ENCODE measurements at places on chromosomes 7 and 10.

DNA sequence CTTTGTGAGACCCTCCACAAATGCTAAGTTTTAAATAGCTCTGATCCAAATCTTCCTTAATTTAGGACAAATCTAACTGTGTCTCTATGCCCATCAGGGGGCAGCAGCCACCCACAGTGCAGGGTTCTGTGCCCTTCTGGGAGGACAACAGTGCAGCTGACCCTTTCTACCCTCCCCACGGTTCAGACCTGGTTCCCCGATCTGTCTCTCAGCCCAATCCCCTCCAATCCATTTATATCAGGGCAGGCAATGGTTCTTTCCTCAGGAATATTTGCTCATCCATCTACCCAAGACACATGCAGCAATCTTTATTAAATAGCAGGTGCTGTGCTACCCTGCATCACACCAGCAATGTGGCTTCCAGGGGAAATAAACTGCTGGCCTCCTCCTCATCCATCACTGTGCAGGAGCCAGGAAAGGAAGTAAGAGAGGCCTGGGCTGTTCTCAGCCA is 4.0 kb upstream of the RBM28 start:
- no peak for DNase-seq

- DNase-seq: no peak
These were observed 150.6 kb downstream of the DIP2C start for GRCh38 chr10:538895-539294.

DNA sequence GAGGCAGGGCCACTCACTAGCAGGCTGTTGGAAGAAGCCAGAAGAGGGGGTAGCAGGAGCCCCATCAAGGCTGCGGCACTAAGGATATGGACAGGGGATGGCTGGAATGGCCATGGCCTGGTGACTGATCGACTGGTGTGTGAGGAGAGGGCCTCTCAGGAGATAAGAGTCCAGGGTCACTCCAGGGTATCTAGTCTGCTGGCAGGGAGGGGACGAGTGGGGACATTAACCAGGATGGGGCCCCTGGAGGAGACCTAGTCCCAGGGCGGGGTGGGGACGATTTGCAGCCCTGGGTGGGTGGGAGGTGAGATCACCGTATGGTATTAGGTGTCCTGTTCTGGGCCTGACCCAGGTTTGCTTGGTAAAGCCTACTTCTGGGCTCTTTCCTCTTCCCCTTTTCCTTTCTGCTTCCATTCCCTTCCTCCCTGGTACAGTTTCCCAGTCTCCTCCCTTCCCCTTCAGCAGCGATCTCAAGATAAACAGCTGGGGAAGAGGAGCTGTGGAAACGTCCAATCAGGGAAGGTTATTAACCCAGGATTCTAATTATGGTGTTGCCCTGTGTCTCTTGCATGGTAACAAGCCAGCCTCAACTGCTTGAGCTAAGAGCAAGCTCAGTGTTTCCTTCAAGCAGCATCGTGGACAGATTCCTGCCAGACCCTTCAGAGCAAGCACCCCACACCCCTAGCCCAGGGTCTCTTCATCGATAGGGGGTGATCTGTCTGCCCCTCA is 233.2 kb downstream of the RPS24 start:
- DNase-seq: no peak

DNA sequence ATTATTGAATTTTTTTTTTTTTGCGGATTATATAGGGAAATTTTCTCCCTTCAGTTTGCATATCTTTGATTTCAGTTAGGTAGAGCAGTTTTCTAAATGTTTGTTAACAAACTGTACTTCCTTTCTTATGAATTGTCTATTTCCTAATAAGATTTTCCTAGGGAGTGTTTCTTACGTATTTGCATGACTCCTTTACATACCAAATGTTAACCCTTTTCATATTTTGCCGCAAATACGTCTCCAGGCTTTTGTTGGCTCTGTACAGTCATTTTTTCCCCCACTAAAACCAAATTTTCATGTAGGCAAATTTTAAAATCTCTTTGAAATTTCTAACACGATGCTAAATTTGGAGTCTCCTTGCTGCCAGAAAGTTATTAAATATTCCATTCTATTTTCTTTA is 1.9 kb upstream of the FRAT2 start:
- DNase-seq: no peak

- DNase-seq: no peak
These were observed 27.2 kb upstream of the PLEKHA1 start for GRCh38 chr10:122347170-122347841.

DNA sequence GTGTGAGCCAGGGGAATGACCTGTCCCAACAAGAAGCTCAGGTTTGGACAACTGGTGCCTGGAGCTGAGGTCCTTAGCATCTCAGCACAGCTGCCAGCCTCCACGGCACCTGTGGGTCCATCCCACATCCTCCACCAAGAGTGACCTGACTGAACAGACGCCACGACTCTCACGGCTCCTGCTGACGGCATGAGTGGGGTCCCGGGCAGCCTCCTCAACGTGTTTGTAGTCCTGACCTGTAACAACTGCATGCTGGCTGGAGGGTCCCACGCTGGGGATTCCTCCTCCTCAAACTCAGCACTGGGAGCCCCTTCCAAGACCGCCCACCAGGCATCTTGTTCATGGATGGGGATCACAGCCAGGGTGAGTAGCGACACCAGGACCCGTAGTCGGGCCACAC is 36.2 kb downstream of the FAM20C start:
- no peak for DNase-seq

DNA sequence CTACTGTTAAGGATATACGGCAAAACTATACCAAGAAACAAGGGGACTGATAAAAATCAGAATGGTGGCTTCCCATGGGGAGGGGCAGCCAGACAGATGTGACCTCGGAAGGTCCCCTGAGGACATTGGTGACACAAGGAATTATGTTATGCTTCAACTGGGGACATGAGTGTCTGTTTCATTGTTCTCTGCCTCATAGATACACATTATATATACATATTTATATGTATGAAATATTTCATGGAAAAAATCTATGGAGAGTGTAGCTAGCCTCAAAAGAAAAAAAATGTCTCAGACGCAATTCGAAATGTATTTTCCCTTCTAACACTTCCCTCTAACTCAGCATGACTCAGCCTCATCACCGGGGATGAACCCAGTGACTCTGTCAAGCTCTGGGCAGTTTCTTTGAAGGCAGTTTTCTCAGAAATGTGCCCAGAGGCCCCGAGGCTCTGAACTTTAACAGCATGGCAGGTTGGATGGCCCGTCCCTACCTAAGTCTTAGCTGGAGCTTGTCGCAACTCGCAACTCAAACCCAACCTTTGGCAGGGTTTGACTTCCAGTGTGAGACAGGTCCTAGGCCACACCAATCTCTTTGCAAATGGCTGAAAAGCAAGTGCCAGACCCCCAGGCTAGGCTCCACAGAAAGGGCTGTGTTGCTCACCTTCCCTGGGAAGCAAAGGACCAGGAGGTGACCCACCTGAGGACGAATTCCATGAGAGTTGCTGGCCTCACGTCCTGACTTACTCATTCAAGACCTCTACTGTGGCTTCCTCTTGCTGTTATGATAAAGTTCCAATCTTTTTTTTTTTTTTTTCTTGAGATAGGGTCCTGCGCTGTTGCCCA is 86.9 kb downstream of the CARD11 start:
- DNase-seq: no peak

- no peak for DNase-seq
These were observed 3.9 kb downstream of the FAM241B start for GRCh38 chr10:69633673-69634635.

- no peak for DNase-seq
These were observed 2.6 kb downstream of the SMURF1 start for GRCh38 chr7:99141334-99141733.

DNA sequence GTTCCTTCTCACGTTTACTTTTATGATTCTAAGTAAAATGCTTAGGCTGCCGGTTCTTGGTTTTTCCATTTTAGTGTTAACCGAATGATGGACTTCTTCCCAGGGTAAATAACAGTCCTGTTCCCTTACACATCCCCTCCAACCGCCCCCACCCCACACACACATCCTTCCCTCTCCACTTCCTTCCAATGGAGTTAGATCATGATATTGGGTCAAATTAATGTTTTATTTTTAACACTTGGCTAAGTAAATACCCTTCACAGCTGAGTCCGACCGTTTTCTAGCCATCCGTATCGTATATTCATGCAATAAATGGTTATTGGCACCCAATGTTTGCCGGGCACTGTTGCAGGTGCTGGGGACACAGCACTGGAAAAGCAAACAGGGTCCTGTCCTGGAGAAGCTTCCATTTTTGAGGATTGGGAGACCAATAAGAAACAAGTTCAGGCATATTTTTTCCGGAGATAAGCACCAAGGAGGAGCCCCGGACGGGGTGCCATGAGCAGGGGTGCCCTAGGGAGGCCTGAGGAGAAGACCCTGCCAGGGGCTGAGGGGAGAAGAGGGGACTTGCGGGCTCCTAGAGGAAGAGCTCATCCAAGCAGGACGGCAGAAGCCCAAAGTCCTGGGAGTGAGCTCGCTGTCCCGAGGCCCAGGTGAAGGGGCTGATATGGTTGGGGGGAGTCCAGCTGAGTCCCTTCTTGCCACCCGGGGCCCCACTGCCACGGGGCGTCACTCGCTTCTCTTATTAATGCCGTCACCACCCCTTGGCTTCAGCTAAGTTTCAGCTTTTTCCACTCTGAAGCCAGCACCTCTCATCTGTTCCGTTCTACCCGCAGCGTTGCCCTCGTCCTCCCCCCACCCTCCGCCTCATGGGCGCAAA is 126.0 kb upstream of the RET start:
- DNase-seq: no peak

DNA sequence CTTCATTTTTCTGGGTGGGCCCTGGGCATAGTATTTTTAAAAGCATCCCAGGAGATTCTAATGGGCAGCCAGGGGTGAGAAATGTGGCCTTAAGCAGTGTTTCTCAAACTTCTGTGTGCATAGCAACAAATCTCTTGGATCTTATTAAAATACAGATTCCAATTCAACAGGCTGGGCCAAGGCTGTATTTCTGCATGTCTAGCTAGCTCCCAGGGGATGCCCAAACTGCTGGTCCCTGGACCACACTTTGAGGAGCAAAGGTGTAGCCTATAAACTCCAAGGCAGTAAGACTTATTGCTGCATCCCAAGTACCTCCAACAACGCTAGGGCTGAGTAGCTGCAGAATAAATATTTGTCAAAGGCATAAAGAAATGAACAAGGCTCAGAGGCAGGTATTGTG is 292.9 kb upstream of the ZMIZ1 start:
- no peak for DNase-seq

GRCh38 chr7:3916146-3916545 is 615.1 kb downstream of the SDK1 start:
- DNase-seq: no peak

DNA sequence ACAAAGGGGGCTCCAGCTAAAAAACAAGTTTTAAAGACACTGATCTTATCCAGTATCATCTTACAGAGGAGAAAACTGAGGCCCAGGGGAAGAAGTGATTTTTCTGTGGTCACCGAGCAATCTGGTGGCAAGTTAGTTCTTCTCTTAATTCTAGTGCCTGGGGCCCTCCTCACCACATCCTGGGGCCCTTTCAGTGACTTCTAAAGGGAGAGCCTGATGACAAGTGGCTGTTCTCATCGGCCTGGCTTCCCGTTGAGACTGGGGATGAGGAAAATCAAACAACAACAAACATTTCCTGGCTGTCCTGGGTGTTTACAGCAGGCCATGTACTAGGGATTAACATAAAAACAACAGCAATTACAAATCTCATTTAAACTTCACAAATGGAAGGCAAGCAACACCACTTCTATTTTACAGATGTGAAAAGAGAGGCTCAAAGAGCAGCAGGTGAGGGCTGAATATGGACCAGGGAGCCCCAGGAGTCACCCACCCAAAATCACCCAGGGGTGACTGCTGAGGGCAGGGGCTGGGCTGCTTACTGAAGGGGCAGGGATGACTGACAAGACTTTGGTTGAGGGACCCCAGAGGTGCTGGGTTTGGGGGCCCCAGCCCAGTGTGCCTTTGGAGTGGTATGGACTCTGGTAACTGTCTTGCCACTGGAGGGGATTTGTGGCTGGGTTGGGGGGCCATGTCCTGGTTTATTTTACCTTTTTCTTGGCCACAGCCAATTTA is 24.7 kb upstream of the MTPAP start:
- no peak for DNase-seq

GRCh38 chr10:77111611-77112550 is 525.7 kb downstream of the KCNMA1 start:
- DNase-seq: no peak

GRCh38 chr7:13989126-13989948 is at the start of gene ETV1:
Gene ETV1, minus strand, starts transcription at chr7:13989666. Its CDS starts 614 bp downstream, at chr7:13989052.
- no peak for DNase-seq

DNA sequence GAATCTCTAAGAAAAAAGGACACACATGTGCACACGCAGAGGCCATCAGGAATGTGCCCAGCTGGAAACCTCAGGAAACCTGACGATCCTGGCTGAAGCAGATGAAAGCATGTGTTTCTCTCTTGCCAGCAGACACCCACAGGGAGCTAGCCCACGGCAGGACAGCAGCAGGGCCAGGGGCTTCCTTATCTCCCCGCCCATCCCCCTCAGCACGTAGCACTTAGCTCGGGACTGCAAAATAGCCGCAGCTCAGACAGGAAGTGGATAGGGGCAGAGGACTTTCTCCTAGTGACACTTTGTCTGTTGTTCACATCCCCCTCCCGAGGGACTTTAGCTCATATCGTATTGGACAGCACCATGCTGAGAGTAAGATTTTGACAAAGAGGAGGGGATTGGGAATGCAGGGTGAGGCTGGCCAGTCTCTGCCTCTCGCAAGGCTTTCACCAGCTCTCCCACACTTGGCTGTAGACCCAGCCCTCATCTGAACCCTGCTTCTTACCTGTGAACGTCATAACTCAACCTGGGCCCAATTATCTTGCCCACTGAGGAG is 63.8 kb downstream of the MKI67 start:
- no peak for DNase-seq

- no peak for DNase-seq
These were observed 264.4 kb downstream of the SORCS1 start for GRCh38 chr10:106900016-106900652.

DNA sequence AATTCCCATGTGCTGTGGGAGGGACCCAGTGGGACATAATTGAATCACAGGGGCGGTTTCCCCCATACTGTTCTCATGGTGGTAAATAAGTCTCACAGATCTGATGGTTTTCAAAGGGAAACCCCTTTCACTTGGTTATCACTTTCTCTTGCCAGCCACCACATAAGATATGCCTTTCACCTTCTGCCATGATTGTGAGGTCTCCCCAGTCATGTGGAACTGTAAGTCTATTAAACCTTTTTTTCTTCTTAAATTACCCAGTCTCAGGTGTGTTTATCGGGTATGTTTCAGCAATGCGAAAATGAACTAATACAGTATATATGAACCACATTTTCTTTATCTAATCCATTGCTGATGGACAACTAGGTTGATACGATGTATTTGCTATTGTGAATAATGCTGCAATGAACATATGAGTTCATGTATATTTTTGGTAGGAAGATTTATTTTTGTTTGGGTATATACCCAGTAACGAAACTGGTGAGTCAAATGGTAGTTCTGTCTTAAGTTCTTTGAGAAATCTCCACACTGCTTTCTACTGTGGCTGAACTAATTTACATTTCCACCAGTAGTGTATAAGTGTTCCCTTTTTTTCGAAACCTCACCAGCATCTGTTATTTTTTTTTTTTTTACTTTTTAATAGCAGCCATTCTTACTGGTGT is 70.0 kb upstream of the HGF start:
- no peak for DNase-seq

GRCh38 chr10:124091646-124092249 is 1.6 kb downstream of the CHST15 start:
- DNase-seq: no peak
